ENCODE measurements at places on chromosomes 6 and 20. TPM values are rescaled to one million over a fixed set of nuclear protein-coding genes. Genes with fewer than 3 reads are reported as not detected.

Gene WFDC10B
- not detected for polyA plus RNA-seq

Gene ERVFRD-1
- polyA plus RNA-seq = not detected

Gene WFDC12
- not detected for polyA plus RNA-seq

GRCh38 chr6:137847748-137848147 is 19.3 kb upstream of the TNFAIP3 start:
- DNase-seq = no peak

Gene ZBP1
- polyA plus RNA-seq = not detected

All from SK-N-SH (cell line).